ENCODE measurements at places on chromosomes 2 and 18.

DNA sequence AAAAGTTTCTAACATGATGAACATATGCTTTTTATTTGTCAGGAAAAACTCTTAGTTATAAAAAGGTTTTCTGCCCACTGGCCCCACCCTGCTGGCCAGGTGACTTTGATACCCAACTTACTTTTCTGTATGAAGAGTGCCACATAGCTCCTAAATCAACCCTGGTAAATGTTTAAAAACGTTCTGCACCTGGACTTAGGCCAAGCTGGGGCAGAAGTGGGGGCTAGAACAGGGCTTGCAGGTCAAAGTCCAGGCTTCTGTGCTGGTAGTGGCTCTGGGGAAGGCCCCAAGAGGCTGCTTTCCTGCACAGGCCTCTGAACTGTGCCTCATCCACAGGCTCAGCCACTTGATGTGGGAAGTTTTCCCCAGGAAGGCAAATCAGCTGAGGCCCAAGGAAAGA lies 171.7 kb downstream of the ANKRD30B start:
- no peak for DNase-seq

- DNase-seq = no peak
Measured at GRCh38 chr2:40150266-40150665, 301.6 kb downstream of the SLC8A1 start.

DNA sequence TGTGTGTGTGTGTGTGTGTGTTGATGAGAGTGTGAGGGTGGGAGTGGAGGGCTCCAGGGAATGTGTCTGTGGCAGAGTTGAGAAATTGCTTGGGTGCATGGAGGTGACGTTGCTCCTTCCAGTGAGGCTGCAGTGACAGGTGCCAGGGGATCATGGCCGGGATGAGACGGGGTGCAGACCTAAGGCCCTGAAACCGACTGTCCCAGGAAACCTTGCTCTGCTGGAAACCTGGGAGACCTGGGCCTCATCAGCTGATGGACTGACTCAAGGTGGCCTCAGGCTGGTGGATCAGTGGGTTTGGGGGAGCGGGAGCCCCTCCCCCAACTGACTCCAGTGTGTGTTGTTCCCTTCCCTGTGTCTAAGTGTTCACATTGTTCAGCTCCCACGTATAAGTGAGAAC lies 56.6 kb downstream of the INHBB start:
- DNase-seq = no peak

DNA sequence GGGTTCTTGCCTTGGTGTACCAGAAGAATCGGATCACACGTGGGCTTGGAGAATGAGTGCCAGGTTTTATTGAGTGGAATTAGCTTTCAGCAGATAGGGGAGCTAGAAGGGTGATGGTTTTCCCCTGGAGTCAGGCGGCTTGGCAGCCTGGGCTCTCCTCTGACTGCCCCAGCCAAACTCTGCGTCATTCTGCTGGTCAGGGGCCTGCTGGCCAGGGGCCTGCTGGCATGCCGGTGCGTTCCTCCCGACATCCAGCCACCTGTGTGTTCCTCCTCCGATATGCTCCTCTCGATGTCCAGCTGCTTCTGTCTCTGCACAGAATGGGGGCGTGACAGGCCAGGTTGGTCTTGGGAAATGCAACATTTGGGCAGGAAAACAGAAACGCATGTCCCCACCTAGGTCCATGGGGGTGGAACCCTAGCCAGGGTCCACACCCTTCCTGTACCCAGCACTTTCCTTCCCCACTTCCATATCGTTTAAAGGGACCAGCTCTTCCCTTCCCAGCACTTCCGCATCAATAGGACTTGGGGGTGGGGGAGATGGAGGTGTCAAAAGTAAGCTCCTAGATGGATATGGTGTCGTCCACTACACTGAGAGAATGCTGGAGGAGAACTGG lies 85.3 kb downstream of the VWA3B start:
- DNase-seq = no peak

- no peak for DNase-seq
Measured at GRCh38 chr18:27181726-27182125, 3.4 kb downstream of the CHST9 start.

DNA sequence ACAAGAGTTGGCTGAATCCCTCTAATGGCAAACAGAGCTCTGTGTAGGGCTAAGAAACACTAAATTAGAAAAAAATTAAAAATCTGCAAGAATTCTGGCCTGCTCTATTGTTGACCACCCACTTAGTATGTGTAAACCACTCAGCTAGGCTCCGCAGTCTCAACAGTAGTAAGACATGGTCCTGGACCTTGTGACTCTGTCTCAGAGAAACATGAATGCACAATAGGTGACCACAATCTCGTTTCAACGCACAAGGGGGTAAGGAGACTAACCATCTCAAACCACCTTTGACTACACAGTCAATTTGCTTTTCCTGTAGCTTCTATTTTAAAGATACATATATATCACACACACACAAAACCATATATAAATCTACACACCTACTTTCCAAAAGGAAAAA lies 16.5 kb downstream of the SEPTIN10 start:
- no peak for DNase-seq

DNA sequence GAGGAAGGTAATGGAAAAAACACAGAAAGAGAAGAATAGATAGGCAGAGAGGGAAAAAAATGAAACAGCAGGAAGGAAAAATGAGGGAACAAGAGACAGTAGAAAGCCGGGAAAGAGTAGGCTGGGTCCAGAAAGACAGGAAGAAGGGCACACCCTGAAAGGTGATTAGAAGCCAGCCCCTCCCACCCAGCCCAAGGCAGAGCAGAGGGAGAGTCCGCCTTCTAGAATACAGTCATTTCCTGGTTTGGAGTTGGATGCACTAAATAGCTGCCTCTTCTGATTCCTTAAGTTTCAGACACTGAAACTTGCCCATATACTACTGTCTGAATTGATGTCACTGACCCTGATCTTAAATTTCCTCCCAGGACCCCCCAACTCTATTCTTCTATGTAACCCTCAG lies 17.9 kb upstream of the DSG3 start:
- DNase-seq = no peak

DNA sequence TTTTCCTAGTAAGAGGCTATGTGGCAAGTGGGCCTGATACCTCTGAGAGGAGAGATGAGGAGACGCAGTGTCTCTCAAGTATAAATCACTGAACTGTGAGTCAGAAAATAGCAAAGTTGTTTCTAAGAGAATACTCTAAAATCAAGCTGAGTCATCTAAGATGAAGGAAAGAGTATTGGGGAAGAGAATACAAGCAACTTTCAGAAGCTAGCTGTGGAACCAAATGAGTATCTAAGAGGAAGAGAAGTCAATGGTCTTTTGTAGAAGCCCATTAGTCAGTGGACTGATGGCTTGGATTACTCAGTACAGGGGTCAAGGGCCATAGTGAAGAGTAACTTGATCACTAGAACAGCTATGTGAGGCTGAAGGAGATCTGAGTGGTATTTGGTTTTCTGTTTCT lies 2.7 kb upstream of the DCC start:
- DNase-seq = no peak

DNA sequence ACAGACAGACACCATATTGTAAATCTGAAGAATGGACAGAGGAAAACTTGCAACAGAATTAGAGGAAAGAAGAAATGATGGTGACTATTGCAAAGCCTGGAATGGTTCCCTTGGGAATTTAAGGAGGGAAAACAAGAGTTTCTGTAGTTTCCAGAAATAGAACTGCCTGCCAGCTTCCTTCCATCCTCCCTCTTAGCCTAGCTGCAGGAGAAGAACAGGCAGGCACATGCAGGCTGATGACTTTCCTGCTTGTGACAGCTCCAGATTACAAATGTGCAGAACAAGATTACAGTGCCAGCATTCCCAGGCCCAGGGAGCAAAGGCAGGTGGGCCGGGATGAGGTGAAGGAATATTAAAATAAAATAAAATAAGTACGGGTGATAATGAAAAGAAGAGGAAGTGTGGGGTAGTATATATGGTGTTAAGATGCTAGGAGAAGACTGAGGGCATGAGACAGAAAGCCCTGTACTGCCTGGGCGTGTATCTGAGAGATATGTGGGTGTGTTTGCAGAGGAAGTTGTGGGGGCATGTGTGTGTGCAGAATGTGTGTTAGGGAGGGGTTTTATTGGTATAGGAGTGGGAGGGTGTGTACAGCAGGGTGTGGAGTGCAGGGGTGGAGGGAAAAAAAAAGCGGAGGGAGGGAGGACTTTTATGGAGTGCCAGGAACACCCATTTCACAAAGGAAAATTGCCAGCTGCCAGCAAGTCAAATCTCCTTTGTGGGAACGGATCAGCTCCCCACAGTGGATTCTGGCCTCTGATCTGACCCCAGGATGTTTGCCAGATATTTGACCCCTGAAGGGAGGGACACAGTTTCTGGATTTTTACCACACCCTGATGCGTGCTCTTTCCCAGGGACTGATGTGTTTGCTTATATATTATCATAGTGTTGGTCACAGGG lies 43.9 kb upstream of the NEMP2 start:
- no peak for DNase-seq

GRCh38 chr18:35431374-35431741 lies 54.2 kb upstream of the ZNF396 start:
- no peak for DNase-seq

- DNase-seq = no peak
Measured at GRCh38 chr2:129766374-129766993, 213.0 kb upstream of the RAB6C start.

- DNase-seq = no peak
Measured at GRCh38 chr2:177572236-177572671, 179.7 kb downstream of the AGPS start.

DNA sequence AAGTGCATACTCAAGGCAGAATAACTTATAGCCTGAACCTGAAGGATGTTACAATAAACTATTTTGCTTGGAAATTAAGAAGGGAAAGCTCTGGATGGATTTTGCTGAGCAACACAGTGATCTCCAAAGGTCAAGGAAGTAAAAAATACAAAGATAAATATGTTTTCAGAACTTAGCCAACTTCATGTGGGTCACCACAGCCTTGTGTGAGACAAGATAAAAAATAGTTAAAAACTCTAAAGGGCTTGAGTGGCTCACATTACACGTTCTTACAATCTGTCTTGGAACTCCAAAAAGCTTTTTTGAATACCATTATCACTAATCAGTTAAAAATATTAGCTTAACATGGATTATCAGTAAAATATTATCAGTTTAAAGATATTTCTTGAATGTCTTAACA lies 28.9 kb upstream of the MTX2 start:
- no peak for DNase-seq

DNA sequence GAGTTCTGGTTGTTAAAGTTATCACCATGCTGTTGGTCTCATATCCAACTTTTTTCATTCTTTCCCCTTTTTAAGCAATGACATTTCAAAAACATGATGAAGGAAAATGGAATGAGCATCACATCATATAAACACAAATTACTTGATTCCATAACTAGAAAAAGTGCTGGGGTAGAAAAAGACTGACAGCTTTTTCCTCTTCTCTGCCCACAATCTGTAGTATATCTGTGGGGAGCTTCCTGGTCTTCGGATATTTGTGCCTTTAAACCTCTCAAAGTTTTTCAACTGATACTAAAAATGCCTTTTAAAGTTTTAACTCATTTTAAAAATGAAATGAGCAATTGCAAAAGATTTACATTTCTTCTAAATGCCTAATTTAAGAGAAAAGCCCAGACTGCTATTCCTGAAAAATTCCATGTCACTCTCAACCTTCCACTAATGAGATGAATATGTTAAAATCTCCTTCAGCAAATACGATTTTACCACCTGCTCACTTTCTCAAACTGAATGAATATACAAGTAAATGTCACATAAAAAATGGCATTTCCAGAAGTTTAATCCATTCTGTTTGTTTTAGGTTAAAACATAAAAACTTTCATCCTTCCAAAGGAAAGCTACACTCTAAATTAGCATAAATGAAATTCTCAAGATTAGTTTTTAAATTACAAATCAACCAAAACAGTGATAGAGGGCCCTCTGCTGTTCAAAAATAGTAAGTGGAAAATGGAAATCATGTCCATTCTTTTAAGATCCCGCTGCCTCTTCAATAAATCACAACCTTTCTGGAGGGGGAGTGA lies 2.1 kb downstream of the DNAH7 start:
- no peak for DNase-seq

DNA sequence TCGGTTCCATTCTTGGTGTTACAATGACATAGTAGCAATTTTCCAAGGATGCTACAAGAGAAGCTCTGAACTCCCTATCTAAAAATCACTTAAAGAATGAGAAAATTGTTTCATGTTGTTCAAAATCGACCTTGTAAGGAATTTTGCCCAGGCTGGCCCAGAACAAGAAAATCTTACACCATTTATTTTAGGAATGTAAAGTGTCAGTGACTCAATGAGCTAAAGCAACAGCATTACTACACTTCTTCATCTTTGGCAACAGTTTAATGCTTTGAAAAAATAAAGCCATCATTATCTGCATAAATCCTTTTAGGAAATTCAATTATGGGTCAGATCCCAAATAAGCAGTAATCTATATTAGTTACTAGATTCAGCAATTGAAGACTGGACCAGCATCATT lies 38.6 kb downstream of the SLC25A12 start:
- no peak for DNase-seq

- DNase-seq = no peak
Measured at GRCh38 chr2:178910005-178910404, 102.8 kb upstream of the TTN start.

DNA sequence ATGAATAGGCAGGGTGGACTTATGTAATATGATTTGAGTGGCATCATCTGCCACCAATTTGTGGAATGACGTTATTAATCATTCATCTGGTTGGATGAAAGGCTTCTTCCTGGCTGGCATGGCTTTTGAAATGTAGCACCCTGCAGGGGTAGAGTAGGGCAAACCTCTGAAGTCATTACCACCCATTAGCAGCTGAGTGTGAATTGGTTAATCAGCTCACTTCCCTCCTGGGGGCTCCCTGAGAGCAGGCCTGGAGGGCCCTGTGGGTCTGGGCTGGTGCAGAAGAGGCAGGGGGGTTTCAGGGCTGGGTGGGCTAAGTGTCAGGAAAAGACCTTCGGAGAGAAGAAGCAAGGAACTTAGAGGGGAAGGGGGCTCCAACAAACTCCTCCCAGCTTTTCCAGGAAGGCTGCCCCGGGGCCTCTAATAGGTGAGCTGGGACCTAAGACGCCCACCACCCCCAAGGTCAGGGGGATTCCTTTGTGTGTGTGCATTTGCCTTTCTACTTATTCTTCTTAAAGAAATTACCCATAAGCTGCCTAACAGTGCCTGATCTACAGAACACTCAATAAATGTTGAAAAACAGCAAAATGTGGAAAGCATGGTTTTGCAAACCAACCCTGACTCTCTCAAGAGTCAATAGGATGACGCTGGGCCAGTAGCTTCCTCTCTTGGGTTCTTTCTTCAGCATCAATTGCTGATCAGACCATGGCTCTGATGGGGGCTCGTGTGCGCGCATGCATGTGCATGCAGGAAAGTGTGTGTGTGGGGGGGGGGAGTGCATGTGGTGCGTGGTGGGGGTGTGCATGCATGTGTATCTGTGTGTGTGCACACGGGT lies 49.7 kb upstream of the ZNF516 start:
- no peak for DNase-seq

DNA sequence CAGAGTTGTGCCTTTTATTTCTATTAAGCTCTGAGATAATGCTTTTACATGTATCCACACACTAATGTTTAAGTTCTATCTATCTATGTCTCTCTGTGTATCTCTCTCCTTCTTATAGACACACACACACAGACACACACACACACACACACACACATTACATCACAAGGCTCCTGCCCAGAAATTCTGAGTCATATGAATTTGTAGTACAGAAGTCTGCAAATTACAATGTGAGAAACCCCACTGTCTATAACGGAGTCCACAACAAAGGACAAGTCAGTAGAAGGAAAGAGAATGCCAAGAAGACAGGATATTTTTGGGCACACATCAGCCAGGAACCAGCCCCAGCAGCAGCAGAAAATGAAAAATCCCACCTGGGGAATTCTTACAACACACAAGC lies 142.4 kb downstream of the EN1 start:
- DNase-seq = no peak

- DNase-seq = no peak
Measured at GRCh38 chr18:36760598-36760997, 68.2 kb downstream of the TPGS2 start.

GRCh38 chr2:64731746-64732145 lies 78.0 kb upstream of the SERTAD2 start:
- DNase-seq = no peak

Data from NCI-H187 treated with DMSO at 0.1 percent for 48 hours (cell line).